Fibroblast of skin of scalp (primary cell): ENCODE measurements at places on chromosomes 7 and 10.
A peak's percentile ranks its signal among the peaks of the same experiment; 100 is the strongest.

DNA sequence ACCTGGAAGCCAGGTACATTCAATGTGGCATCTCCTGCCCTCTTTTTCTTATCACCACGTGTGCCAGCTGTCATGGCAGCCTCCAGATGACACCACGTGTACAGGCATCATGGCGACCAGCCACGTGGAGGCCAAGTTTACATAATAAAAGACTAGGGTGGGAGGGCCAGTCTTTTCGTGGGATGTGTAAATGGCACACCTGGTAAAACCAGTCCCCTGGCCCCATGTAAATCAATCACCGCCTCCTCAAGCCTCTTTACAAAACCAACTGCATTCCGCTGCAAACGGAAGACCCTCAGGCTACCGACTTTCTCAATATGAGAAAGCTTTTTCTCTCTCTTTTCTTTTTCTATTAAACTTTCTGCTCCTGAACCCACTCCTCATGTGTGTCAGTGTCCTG, 65.1 kb upstream of the PHF14 start:
- no peak for DNase-seq

DNA sequence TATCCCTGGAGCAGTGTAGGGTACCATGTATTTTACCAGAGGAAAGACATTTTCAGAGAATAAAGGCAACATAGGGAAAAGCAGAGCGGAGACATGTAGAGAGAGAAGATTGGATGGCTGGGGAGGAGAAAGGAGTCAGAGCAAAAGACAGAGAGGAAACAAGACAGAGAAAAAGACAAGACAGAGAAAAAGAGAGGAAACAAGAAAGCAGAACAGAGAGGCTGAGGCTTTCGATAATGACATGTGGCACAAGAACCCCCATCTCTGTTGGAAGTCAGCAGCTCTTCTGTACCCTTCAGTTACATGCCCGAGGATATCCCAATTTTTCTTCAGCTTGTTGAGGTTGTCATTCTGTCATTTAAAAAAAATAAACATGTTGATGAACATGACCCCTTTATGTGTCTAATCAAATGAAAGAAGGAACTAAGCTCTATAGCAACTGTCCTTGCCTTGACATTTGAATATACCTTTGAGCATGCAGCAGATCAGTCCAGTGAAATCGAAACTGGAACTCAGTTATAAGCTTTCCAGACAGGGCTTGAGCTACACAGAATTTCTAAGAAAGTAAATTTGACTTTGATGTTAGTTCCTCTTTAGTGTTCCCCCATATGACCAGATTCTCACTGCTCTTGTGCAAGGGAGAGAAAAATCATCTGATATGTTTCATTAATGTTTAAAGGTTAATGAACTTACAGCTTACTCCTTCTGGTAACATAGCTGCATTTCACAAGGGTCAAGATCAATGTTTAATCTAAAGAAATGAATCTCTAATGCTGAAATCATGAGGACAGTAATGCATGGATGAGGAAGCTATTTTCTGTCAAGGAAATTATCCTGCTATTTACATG, 75.1 kb upstream of the SP4 start:
- DNase-seq: no peak

- DNase-seq: peak; percentile 50
Observed at GRCh38 chr10:78771808-78772455, 296.8 kb upstream of the ZMIZ1 start.

DNA sequence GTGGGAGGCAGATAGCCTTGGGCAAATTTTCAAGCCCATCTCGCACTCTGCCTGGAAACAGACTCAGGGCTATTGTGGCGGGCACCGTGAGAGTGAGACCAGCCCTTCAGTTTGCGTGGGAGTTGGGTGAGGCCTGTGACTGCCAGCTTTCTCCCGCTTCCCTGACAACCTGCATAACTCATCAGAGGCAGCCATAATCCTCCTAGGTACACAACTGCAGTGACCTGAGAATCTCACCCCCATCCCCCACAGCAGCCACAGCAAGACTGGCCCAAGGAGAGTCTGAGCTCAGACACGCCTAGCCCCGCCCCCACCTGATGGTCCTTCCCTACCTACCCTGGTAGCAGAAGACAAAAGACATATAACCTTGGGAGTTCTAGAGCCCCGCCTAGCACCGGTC, 275.4 kb downstream of the GRID1 start:
- no peak for DNase-seq

- peak; percentile 97 for DNase-seq
Observed at GRCh38 chr7:93043385-93043985, 74.3 kb downstream of the SAMD9 start.

- peak; percentile 4 for DNase-seq
Observed at GRCh38 chr10:105149371-105149891, 508.3 kb downstream of the SORCS3 start.

DNA sequence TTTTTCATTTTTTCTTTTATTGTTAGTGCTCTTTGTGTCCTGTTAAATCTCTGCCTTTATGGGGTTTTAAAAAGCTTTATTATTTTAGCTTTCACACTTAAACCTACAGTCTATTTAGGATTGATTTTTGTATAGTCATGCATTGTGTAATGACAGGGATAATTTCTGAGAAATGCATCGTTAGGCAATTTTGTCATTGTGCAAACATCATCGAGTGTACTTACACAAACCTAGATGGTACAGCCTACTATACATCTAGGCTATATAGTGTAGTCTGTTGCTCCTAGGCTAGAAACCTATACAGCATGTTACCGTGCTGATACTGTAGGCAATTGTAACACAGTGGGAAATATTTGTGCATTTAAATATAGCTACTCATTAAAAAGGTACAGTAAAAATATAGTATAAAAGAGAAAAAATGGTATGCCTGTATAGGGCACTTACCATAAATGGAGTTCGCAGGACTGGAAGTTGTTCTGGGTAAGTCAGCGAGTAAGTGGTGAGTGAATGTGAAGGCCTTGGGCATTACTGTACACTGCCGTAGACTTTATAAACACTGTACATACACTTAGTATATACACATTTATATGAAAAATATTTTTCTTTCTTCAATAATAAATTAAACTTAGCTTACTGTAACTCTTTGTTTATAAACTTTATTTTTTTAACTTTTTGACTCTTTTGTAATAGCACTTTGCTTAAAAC, 16.0 kb downstream of the UBE2D1 start:
- DNase-seq: peak; percentile 15
